SHP77 treated with DMSO at 0.1 percent for 48 hours (cell line): ENCODE measurements at places on chromosomes 6 and 20.

GRCh38 chr20:59810449-59811187 lies 122.8 kb downstream of the SYCP2 start:
- no peak for DNase-seq

DNA sequence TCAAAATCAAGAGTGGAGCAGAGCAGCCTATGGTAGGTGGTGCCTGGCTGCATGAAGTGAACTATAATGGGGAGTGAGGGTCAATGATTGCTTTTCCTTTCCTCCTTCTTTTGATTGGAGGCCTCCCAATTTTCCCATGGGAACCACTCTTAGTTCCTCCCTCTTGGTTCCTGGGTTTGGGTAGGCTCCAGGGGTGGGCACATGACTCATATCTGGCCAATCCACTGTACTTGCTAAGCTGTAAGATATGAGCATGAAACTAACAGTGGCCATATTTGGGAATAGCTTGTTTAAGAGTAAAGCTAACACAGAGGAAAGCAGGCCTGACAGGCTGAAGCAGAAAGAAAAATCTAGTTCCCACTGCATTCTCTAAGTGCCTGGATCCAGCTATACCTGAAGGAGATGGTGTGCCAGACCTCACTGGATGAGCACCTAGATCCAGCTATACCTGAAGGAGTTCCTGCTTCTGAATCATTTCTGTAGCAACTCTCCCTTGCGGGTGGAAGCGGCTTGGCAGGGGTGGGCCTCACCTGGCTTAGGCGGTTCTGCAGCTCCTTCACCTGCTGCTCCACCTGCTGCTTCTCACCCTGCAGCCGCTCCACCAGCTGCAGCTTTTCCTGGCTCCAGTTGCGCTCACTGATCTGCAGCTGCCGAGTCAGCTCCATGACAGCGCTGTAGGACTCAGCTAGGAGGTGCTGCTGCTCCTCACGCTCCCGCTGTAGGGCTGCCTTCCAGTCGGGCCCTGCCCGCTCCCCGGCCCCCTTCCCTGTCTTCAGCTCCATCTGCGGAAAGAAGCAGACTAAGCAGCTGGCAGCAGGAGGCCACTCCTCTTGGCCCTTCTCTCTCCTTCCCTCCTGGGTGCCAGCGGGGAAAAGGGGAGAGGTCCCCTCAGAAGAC lies 29.0 kb upstream of the DSN1 start:
- no peak for DNase-seq

- peak; percentile 30 for DNase-seq
Observed at GRCh38 chr6:149846321-149846720, 17.8 kb downstream of the LRP11 start.

DNA sequence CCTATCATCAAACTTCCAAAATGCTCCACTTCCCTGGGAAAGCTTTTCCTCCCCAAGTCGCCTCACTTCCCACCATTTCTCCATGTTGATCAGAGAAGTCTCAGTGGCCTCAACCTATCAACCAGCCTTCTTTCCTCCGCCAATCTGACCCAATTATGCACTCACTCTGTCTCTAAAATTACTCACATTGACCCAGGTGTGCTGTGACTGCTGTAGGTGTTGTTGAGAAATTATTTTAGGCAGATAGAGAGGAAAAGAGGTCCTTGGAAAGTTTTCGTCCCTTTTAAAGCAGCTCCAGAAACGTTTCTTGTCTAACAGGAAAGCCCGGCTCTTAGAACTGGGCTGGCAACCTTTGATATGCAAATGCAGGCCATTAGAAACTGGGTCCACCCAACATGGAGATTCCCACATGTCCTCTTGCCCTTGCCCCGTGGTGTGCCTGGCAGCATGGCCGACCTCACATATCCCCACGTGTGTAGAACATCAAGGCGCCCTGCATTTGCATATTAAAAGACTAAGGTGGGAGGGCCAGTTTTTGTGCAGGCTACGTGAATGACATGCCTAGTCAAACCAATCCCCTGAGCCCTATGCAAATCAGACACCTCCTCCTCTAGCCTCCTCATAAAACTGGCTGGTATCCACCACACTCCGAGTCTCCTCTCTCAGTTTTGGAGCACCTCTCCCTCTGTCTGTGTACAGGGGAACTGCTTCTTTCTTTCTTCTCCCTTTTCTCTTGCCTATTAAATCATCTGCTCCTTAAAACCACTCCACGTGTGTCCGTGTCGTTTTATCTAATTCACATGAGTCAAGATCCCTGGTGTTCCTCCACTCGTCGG lies 12.9 kb downstream of the IPCEF1 start:
- no peak for DNase-seq

GRCh38 chr20:56626367-56627121 lies 2.6 kb upstream of the TFAP2C start:
- no peak for DNase-seq

GRCh38 chr20:15047601-15048000 lies 710.2 kb upstream of the FLRT3 start:
- DNase-seq = no peak

DNA sequence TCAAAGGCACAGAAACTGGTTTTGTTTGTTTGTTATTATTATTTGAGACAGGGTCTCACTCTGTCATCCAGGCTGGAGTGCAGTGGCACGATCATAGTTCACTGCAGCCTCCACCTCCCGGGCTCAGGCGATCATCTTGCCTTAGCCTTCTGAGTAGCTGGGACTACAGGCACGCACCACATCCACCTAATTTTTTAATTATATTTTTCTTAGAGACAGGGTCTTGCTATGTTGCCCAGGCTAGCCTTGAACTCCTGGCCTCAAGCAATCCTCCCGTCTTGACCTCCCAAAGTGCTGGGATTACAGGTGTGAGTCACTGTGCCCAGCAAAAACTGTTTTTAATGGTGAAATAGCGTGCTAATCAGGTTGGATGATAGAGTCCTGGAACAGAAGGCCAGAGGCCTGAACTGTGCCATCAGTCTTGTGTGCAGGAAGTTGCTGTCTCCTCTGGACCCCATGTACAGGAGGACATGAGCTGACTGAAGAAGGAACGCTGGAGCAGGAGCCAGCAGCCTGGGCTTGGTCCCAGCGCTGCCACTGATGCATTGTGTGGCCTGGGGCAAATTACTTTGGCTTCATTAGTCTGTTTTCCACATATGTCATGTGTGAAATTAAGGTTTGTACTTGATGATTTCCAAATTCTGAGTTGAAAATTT lies 4.9 kb downstream of the TM9SF4 start:
- no peak for DNase-seq
